ENCODE measurements at places on chromosomes 5 and 9. TPM values are rescaled to one million over a fixed set of nuclear protein-coding genes. Genes with fewer than 3 reads are reported as not detected.
A peak's percentile ranks its signal among the peaks of the same experiment; 100 is the strongest.

The ADAMTSL2 gene
- total RNA-seq = under 0.01 TPM

The NPDC1 gene
- total RNA-seq = 15.7 TPM

The KIF27 gene
- total RNA-seq = 4.8 TPM

The CATSPER3 gene
- total RNA-seq = under 0.01 TPM

DNA sequence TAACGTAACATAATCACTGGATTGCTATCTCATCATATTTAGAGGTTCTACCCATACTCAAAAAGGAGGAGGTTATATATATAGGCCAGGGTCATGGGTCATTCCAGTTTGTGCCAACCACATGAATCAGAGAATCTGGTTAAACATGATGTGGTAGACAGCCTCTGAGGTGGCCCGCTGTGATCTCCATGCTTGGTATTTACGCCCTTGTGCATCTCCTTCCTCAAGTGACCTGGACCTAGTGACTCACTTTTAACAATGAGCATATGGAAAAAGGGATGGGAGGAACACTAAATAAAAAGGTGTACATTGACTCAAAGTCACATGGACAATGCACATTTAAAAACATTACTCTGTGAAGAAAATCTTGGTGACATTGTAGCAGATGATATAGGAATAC is 77.7 kb upstream of the CTNND2 start:
- H3K4me1 ChIP-seq = no peaks in the 10 kb centered on the region
- H3K27ac ChIP-seq = no peak overlapping the region
- no peak overlapping the region for H3K4me3 ChIP-seq
- H3K27me3 ChIP-seq = no peaks in the 10 kb centered on the region

- H3K36me3 ChIP-seq = no peaks in the 10 kb centered on the region
- no peaks in the 10 kb centered on the region for H3K27me3 ChIP-seq
- DNase-seq = no peak
- H3K4me3 ChIP-seq = no peak overlapping the region
- no peaks in the 10 kb centered on the region for H3K4me1 ChIP-seq
- no peak overlapping the region for H3K27ac ChIP-seq
Measured at GRCh38 chr5:7493081-7493480, 97.1 kb downstream of the ADCY2 start.

- DNase-seq = no peak
- no peaks in the 10 kb centered on the region for H3K27me3 ChIP-seq
- no peaks in the 10 kb centered on the region for H3K36me3 ChIP-seq
- H3K27ac ChIP-seq = no peak overlapping the region
- H3K4me1 ChIP-seq = no peaks in the 10 kb centered on the region
Measured at GRCh38 chr5:107330903-107331302, 339.8 kb downstream of the EFNA5 start.

DNA sequence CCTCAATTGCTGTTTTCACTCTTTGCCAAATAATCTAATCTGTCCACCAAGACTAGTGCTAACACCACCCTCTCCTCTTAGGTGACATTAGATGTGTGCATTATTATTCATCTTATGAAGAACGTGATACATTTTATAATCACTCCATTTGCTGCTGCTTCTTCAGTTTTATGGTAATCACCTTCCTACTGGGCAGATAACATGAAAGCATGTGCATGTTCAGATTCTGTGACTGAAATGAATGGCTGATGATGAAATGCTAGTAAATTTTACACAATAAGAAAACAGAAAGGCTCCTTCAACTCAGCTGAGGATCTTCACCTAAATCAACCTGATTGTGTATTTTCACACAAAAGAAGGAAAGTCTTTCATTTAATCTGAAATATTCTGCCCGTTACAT is 577.6 kb downstream of the CSNK1G3 start:
- DNase-seq = no peak
- no peaks in the 10 kb centered on the region for H3K4me1 ChIP-seq
- no peaks in the 10 kb centered on the region for H3K27me3 ChIP-seq
- H3K4me3 ChIP-seq = no peak overlapping the region
- H3K36me3 ChIP-seq = no peaks in the 10 kb centered on the region

DNA sequence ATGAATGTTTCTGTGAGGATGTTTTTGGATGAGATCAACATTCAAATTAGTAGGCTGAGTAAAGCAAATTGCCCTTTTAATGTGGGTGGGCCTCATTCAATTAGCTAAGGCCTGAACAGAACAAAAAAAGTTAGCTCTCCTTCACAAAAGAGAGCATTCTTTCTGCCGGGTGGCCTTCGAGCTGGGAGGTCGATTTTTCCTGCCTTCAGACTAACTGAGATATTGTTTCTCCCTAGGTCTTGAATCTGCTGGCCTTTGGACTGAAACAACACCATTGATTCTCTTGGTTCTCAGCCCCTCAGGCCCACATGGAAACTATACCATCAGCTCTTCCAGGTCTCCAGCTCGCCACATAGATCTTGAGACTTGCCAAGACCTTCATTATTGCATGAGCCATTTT is 29.1 kb upstream of the FREM1 start:
- no peak for DNase-seq
- no peaks in the 10 kb centered on the region for H3K36me3 ChIP-seq
- H3K4me3 ChIP-seq = no peak overlapping the region
- no peaks in the 10 kb centered on the region for H3K27me3 ChIP-seq
- H3K4me1 ChIP-seq = no peaks in the 10 kb centered on the region

DNA sequence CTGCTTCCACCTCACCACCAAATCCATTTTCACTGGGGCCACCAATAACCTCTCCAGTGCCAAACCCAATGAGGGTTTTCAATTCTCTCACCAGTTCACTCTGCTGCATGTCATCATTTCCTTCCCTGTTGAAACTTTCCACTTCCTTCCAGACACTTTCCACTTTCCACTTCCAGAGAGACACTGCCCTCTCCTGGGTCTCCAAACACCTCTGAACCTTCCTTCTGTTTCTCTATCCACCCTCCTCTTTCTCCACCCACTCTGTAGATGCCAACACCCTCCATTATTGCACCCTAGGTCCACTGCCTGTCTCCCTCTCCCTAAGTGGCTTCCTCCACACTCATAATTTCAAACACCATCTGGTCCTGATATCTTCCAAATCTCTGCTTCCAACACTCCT is 39.6 kb downstream of the PDE6A start:
- no peak overlapping the region for H3K4me3 ChIP-seq
- no peaks in the 10 kb centered on the region for H3K27me3 ChIP-seq
- H3K27ac ChIP-seq = no peak overlapping the region
- no peak for DNase-seq

- no peaks in the 10 kb centered on the region for H3K4me1 ChIP-seq
- no peaks in the 10 kb centered on the region for H3K27me3 ChIP-seq
- no peak overlapping the region for H3K27ac ChIP-seq
- H3K36me3 ChIP-seq = no peaks in the 10 kb centered on the region
- no peak for DNase-seq
Measured at GRCh38 chr5:6435356-6435755, 13.3 kb upstream of the UBE2QL1 start.

DNA sequence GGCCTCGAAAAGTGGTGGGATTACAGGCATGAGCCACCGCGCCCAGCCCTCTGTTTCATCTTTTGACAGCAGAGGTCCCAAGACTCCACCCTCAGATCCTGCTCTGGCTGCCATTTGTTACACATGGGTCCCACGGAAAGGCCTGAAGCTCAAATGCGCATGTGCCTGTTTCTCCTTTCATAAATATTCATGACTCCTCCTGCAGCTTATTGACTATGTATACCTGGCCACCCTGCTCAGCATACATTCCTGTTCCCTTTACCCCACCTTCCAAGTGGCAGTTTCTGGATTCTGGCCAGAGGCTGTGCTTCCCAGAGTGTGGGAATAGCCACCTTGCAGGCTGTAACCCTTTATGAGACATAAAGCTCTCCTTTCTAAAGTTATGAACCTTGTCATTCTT is 46.5 kb downstream of the AUH start:
- H3K27ac ChIP-seq = no peak overlapping the region
- no peaks in the 10 kb centered on the region for H3K36me3 ChIP-seq
- H3K4me1 ChIP-seq = no peaks in the 10 kb centered on the region
- H3K27me3 ChIP-seq = no peaks in the 10 kb centered on the region

- peaks cover 4% of the 10 kb centered on the region for H3K4me1 ChIP-seq
- H3K27ac ChIP-seq = no peak overlapping the region
- no peak overlapping the region for H3K4me3 ChIP-seq
- DNase-seq = no peak
- no peaks in the 10 kb centered on the region for H3K27me3 ChIP-seq
Measured at GRCh38 chr5:126506079-126506478, 82.9 kb downstream of the GRAMD2B start.

- DNase-seq = no peak
- no peaks in the 10 kb centered on the region for H3K4me1 ChIP-seq
- no peaks in the 10 kb centered on the region for H3K27me3 ChIP-seq
- H3K27ac ChIP-seq = no peak overlapping the region
- H3K36me3 ChIP-seq = peaks cover 19% of the 10 kb centered on the region
Measured at GRCh38 chr9:132894862-132895835, 16.5 kb downstream of the SPACA9 start.

- H3K4me1 ChIP-seq = no peaks in the 10 kb centered on the region
- DNase-seq = no peak
- H3K4me3 ChIP-seq = no peak overlapping the region
Measured at GRCh38 chr5:8538821-8539220, 669.9 kb downstream of the MTRR start.

- peaks cover 23% of the 10 kb centered on the region for H3K27me3 ChIP-seq
- peak; percentile 11 for DNase-seq
- H3K4me1 ChIP-seq = no peaks in the 10 kb centered on the region
Measured at GRCh38 chr9:124045076-124045829, 33.7 kb downstream of the LHX2 start.

Data from fibroblast of lung (primary cell).